ENCODE measurements at places on chromosomes 6 and 20. TPM values are rescaled to one million over a fixed set of nuclear protein-coding genes. Genes with fewer than 3 reads are reported as not detected.

ANKEF1 gene
- total RNA-seq, result 5.3 TPM

RPS10 gene
- total RNA-seq, result 2,063 TPM

C20orf202 gene
- not detected for total RNA-seq

MICB gene
- total RNA-seq, result 6.5 TPM

TTLL9 gene
- total RNA-seq, result not detected

HAO1 gene
- not detected for total RNA-seq

MROH8 gene
- total RNA-seq, result 1.1 TPM

SLC2A10 gene
- not detected for total RNA-seq

FRMD1 gene
- 0.05 TPM for total RNA-seq

MAPK13 gene
- total RNA-seq, result 0.49 TPM

PRRC2A gene
- total RNA-seq, result 87.9 TPM

RAMACL gene
- total RNA-seq, result 0.16 TPM

OOEP gene
- total RNA-seq, result not detected

PNISR gene
- 21.4 TPM for total RNA-seq

ZSCAN31 gene
- total RNA-seq, result 2.2 TPM

DNAH8 gene
- total RNA-seq, result not detected

SRSF12 gene
- total RNA-seq, result 1.2 TPM

DTNBP1 gene
- total RNA-seq, result 13.8 TPM

PSORS1C2 gene
- total RNA-seq, result not detected

Measured in A549 treated with AZD2906 at 1 μM for 4 hours (cell line).